Activated CD4-positive, alpha-beta T cell treated with anti-CD3 and anti-CD28 coated beads, Interleukin-2, amount 10 ng/mL, durations not matched to agents 24 days and 14 days (primary cell): ENCODE measurements at places on chromosomes 5 and 9. TPM values are rescaled to one million over a fixed set of nuclear protein-coding genes. Genes with fewer than 3 reads are reported as not detected.

Gene FOXD4
- total RNA-seq = not detected in 2 replicates

GRCh38 chr5:71929003-71929402, 178.3 kb upstream of the MAP1B start:
- no peaks in the 10 kb centered on the region for H3K4me1 ChIP-seq
- no peak overlapping the region for H3K4me3 ChIP-seq
- no peak overlapping the region for H3K27ac ChIP-seq
- DNase-seq = no peak
- H3K36me3 ChIP-seq = no peaks in the 10 kb centered on the region

Gene CORO2A
- 0.92 and 1.4 TPM in 2 replicates for total RNA-seq

Gene BOD1
- 31.2 and 32.6 TPM in 2 replicates for total RNA-seq

Gene SAXO1
- total RNA-seq = not detected in 2 replicates

GRCh38 chr9:98529841-98530240, 178.9 kb downstream of the GABBR2 start:
- no peaks in the 10 kb centered on the region for H3K36me3 ChIP-seq
- no peak for DNase-seq
- H3K4me1 ChIP-seq = no peaks in the 10 kb centered on the region
- H3K27ac ChIP-seq = no peak overlapping the region
- H3K4me3 ChIP-seq = no peak overlapping the region

GRCh38 chr9:134051319-134051718, 16.5 kb downstream of the BRD3 start:
- H3K36me3 ChIP-seq = peaks cover 11% of the 10 kb centered on the region
- DNase-seq = no peak
- no peaks in the 10 kb centered on the region for H3K27me3 ChIP-seq

GRCh38 chr5:158701007-158701391, 398.7 kb downstream of the EBF1 start:
- H3K27ac ChIP-seq = no peak overlapping the region
- H3K36me3 ChIP-seq = no peaks in the 10 kb centered on the region
- no peaks in the 10 kb centered on the region for H3K27me3 ChIP-seq
- no peak overlapping the region for H3K4me3 ChIP-seq
- no peak for DNase-seq

GRCh38 chr9:92325269-92325990, at the start of the genes CENPP and NOL8:
CENPP (plus strand) TSS chr9:92325953.
NOL8 (minus strand) TSS chr9:92325350; CDS start chr9:92324161, 1,189 bp downstream.
- peaks cover 31% of the 10 kb centered on the region for H3K4me1 ChIP-seq
- no peaks in the 10 kb centered on the region for H3K27me3 ChIP-seq
- peak; percentile 95 for DNase-seq
- H3K27ac ChIP-seq = peak within 1 kb of the TSS; percentile 97
- H3K4me3 ChIP-seq = peak within 1 kb of the TSS; percentile 98

DNA sequence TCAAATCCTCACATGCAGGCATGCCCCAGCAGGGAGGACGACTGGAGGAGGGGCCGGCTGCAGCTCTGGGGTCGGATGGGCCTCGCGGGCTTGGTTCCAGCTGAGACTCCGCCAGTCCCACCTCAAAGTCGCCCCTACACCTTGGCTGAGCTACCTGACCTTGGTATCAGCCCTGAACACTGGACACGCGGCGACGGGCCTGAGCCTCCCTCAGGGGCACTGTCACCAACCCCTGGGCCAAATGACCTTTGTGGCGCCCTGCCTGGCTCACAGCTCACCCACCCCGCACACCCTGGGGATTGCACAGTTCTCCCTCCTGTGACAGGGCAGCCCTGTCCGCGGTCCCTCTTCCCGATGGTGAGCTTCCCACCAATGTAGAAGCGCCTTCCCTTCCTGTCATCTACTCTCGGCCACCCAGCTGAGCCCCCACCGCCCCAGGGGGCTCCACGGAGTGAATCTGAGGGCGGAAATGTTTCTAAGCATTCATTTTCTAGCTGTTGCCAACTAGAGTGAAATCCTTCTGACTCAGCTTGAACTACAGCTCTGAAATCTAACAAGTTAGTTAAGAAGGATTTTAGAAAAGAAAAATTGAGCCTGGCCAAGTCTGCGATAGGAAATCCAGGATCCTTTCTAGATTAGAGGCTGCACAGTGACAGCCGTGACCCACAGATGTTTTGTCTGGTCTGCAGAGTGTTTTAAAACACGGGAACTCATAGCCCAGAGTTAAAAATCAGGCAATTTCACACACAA, 138.9 kb upstream of the PHYKPL start:
- no peak overlapping the region for H3K27ac ChIP-seq
- no peak for DNase-seq
- H3K27me3 ChIP-seq = no peaks in the 10 kb centered on the region
- H3K4me3 ChIP-seq = no peak overlapping the region

Gene PCSK1
- not detected in 2 replicates for total RNA-seq

- no peaks in the 10 kb centered on the region for H3K27me3 ChIP-seq
- H3K27ac ChIP-seq = no peak overlapping the region
- H3K36me3 ChIP-seq = peaks cover 20% of the 10 kb centered on the region
- no peak overlapping the region for H3K4me3 ChIP-seq
- DNase-seq = no peak
These were observed 12.1 kb downstream of the LYRM7 start for GRCh38 chr5:131182839-131183238.

GRCh38 chr9:7185612-7186011, 427.8 kb downstream of the KDM4C start:
- DNase-seq = no peak
- no peak overlapping the region for H3K27ac ChIP-seq
- H3K4me3 ChIP-seq = no peak overlapping the region

DNA sequence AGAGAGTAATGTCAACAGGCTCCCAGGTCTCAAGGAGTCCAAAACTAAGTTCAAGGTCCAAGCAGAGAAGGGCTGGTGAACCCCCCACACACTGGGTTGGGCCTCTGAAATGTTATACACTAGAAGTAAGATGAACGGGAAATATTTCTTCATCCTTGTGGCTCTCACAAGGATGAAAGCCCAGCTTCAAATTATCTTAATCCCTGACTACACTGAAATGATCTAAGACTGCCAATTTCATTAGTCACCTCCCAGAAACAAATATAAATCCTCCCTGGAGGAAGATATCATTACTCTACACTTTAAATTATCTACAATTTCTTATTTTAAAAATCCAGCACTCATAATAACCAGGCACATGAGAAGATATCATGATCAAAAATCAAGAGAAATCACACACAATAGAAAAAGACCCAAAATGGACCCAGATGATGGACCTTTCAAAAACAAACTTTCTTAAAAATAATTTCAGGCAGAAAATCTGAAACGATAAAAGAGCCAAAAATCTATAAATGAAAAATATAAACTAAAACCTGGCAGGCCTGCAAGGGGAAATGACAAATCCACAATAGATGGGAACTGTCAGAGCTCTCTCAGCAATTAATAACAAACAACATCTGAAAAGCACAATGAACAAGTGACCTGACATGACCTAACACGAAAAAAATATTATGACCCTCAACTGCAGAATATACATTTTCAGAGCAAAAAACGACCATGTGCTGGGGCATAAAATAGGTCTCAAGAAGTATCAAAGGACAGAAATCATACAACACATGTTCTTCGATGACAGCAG, 117.4 kb downstream of the GPR21 start:
- no peaks in the 10 kb centered on the region for H3K27me3 ChIP-seq
- H3K27ac ChIP-seq = no peak overlapping the region
- H3K36me3 ChIP-seq = peaks cover 2% of the 10 kb centered on the region
- no peak for DNase-seq

GRCh38 chr9:86079421-86079831, 19.9 kb downstream of the GOLM1 start:
- H3K4me1 ChIP-seq = peaks cover 8% of the 10 kb centered on the region
- H3K36me3 ChIP-seq = no peaks in the 10 kb centered on the region
- no peak for DNase-seq
- H3K27ac ChIP-seq = no peak overlapping the region
- peaks cover 2% of the 10 kb centered on the region for H3K27me3 ChIP-seq

GRCh38 chr5:4413996-4414395, 726.1 kb upstream of the ADAMTS16 start:
- H3K27me3 ChIP-seq = no peaks in the 10 kb centered on the region
- H3K27ac ChIP-seq = no peak overlapping the region
- no peak for DNase-seq
- no peaks in the 10 kb centered on the region for H3K4me1 ChIP-seq
- H3K4me3 ChIP-seq = no peak overlapping the region
- no peaks in the 10 kb centered on the region for H3K36me3 ChIP-seq

Gene GBGT1
- total RNA-seq = 6.8 and 8.2 TPM in 2 replicates

Gene CSNK1A1
- 175 TPM in 2 replicates for total RNA-seq

Gene MEIKIN
- not detected in 2 replicates for total RNA-seq

Gene CARD9
- total RNA-seq = 7.8 and 9.2 TPM in 2 replicates

- no peaks in the 10 kb centered on the region for H3K36me3 ChIP-seq
- no peak for DNase-seq
- no peak overlapping the region for H3K27ac ChIP-seq
- H3K4me3 ChIP-seq = no peak overlapping the region
These were observed 17.6 kb downstream of the MEGF9 start for GRCh38 chr9:120696551-120697230.

GRCh38 chr5:1756481-1756880, 43.2 kb downstream of the MRPL36 start:
- DNase-seq = no peak
- peaks cover 3% of the 10 kb centered on the region for H3K27me3 ChIP-seq
- H3K27ac ChIP-seq = no peak overlapping the region
- H3K36me3 ChIP-seq = no peaks in the 10 kb centered on the region
- H3K4me1 ChIP-seq = no peaks in the 10 kb centered on the region

Gene COL23A1
- 0.07 and 0.09 TPM in 2 replicates for total RNA-seq

DNA sequence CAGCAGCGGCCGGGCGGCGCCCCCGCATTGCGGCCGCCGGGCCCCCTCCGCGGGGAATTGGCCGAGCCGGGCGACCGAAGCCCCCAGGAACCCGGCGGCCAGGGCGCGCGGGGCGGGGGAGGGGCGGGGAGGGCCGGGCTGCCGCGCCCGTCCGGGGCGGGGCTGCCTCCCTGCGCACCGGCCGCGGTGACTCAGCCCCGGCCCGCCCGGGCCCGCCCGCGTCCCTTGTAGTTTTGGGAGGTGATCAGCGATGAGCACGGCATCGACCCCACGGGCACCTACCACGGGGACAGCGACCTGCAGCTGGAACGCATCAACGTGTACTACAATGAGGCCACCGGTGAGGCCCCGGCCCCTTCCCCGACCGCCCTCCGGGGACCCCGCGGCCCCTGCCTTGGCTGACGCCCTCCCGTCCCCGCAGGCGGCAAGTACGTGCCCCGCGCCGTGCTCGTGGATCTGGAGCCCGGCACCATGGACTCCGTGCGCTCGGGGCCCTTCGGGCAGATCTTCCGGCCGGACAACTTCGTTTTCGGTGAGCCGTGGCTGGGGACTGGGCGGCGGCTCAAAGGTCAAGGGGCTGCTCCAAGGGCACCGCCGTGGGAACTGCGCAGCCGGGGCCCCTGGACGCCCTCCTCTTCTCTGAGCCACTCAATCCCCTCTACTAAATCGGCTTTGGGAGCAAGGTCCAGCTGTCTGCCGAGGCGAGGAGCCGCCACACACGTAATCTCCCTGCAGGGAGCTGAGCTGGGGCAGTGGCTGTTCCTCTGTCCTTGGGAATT, 592 bp downstream of the TUBB4B start:
- H3K4me3 ChIP-seq = peak overlapping the region; percentile 90
- peaks cover 19% of the 10 kb centered on the region for H3K4me1 ChIP-seq
- H3K27me3 ChIP-seq = peaks cover 2% of the 10 kb centered on the region
- H3K36me3 ChIP-seq = peaks cover 28% of the 10 kb centered on the region

Gene SNCB
- total RNA-seq = not detected in 2 replicates

GRCh38 chr9:99180199-99180598, 41.5 kb downstream of the ALG2 start:
- peak overlapping the region; percentile 70 for H3K4me3 ChIP-seq
- H3K27me3 ChIP-seq = peaks cover 4% of the 10 kb centered on the region
- DNase-seq = no peak

GRCh38 chr9:2059274-2059929, 44.3 kb downstream of the SMARCA2 start:
- no peak overlapping the region for H3K27ac ChIP-seq
- no peak overlapping the region for H3K4me3 ChIP-seq
- no peaks in the 10 kb centered on the region for H3K27me3 ChIP-seq
- no peak for DNase-seq

Gene ISL1
- total RNA-seq = not detected in 2 replicates

Gene SH2D3C
- 22.2 and 23.3 TPM in 2 replicates for total RNA-seq

Gene CCDC127
- total RNA-seq = 7.1 and 7.7 TPM in 2 replicates

Gene ADGRD2
- not detected in 2 replicates for total RNA-seq

DNA sequence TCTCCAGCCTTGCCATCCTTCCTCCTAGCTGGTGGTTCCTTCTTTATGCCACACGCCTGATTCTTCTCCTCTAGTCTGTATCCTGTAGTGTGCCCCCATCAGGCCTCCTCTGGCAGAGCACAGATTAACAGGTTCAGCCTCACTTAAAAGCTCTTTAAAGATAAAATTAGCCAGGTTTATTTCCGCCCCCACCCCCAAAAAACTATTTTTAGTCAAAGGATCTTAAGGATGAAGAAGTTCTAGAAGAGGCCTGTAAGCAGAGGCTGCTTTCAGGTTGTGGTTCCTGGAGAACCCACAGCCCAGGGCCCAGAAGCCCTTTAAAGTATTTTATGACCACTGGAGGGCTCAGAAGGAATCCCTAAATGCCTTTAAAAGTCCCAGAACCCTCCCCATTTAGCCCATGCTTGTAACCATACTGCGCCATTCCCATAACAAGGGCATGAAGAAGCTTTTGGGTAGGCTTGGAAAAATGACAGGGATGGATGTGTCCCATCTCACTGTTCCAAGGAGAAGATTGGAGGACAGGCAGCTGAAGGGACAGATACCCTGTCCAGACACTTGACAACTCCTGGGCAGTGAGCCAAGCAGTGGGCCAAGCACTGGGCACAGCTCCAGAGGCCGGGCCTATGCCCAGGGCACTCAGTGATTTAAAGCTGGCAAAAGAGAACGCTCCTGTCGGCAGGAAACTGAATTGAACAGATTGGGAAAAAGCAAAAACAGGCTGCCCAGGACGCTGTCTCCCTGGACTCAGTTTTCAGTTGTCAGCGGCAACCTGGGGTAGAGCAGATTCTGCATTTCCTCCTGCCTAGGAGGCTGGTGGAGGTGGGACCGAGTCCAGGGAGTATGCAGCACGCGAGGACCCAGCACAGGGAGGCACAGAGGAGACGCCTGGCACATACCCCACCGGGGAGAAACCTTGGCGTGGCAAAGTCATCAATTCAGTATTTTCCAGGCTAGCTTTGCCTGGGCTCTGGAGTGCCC, 106.3 kb upstream of the SSBP2 start:
- H3K27me3 ChIP-seq = no peaks in the 10 kb centered on the region
- no peak overlapping the region for H3K27ac ChIP-seq
- H3K36me3 ChIP-seq = no peaks in the 10 kb centered on the region
- H3K4me3 ChIP-seq = no peak overlapping the region
- peak; percentile 64 for DNase-seq

DNA sequence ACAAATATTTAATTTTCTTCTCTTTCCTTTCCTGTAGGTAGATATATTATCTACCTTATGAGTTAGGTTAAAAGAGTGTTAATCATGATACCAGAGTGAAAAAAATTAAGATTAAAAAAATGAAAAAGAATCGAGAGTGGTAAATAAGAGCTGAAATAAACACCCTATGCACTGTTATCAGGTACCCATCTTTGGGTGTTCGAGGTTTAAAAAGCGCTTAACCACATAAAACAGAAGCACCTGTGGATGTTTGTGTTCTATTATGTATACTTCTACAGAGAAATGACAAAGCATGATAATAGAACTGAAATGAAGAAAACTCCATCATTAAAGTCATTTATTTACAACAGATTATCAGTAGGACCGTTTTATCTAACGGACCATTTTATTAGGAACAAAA, 25.7 kb upstream of the GCNT4 start:
- H3K36me3 ChIP-seq = no peaks in the 10 kb centered on the region
- no peaks in the 10 kb centered on the region for H3K27me3 ChIP-seq
- no peak overlapping the region for H3K4me3 ChIP-seq
- DNase-seq = no peak
- peaks cover 2% of the 10 kb centered on the region for H3K4me1 ChIP-seq

GRCh38 chr5:107215611-107216010, 455.1 kb downstream of the EFNA5 start:
- no peaks in the 10 kb centered on the region for H3K36me3 ChIP-seq
- H3K27ac ChIP-seq = no peak overlapping the region
- H3K4me3 ChIP-seq = no peak overlapping the region
- no peaks in the 10 kb centered on the region for H3K27me3 ChIP-seq
